ENCODE measurements at places on chromosomes 7 and 10.

DNA sequence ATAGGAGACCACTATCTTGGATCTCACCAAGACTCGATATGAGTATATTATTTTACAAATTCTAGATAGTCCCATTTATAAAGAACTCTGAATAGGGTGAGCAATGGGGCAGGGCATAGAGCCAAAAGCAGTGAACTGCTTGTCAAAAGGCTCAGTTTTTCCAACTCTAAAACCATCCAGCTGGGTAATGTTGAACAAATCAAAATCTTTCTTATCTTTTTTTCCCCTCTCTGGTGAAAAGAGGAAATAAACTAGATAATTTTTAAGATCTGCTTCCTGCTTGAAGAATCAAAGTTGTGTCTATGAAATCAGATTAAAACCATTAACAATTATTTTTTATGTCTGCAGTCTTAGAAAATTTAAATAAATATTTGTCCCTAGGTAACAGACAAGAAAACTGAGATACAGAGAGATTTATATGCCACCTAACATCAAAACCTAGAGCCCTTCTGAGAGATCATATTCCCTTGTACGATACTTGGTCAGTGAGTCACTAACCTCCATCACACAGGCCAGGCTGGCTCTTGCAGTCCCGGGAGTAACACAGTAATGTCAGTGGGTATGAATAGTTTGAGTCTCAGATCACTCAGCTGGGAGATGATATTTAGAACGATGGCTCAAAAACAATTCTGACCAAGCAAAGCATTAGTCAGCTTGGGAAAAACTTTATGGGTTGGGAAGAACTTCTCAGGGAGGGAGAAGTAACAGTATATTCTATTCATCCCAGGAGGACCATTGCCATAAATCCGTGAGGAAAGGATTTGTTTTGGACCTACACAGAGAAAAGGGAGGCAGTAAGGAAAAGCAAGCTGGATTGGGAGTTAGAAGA lies 178.8 kb downstream of the REEP3 start:
- DNase-seq, result no peak

GRCh38 chr10:11195623-11196022 lies 178.0 kb downstream of the CELF2 start:
- no peak for DNase-seq

DNA sequence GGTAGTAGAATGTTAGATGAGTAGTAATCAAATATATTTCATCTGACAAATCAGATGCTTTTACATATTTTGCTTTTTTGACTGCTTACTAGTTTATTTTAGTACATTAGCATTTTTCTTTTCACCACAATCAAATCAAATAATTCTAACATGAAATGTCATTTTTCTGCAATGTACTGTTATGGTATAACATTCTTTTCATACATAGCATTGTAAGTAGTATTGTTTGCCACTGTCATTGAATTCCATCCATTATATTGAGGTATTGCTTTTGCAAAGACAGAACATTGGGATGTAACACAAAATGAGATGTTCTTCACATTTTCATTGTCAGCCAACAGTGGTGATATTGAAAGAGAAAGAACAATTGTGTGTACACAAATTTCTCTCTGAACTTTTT lies 107.4 kb downstream of the TRIL start:
- no peak for DNase-seq

DNA sequence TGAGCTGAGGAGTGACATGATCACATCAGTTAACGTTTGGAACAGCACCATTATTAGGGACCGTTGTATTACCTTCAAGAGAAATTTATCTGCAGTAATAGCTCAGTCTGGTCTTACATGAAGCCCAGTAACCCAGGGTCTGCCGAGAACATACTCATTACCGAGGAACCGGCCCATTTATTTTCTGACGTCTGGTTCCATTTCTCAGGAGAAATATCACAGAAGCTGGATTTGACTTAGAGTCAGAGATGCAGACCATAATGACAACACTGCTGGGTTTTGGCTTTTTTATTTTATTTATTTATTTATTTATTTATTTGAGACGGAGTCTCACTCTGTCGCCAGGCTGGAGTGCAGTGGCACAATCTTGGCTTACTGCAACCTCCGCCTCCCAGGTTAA lies 163.1 kb downstream of the CCDC3 start:
- DNase-seq, result no peak

- peak; percentile 41 for DNase-seq
These were observed 37.6 kb downstream of the KCNH2 start for GRCh38 chr7:150940431-150941102.

DNA sequence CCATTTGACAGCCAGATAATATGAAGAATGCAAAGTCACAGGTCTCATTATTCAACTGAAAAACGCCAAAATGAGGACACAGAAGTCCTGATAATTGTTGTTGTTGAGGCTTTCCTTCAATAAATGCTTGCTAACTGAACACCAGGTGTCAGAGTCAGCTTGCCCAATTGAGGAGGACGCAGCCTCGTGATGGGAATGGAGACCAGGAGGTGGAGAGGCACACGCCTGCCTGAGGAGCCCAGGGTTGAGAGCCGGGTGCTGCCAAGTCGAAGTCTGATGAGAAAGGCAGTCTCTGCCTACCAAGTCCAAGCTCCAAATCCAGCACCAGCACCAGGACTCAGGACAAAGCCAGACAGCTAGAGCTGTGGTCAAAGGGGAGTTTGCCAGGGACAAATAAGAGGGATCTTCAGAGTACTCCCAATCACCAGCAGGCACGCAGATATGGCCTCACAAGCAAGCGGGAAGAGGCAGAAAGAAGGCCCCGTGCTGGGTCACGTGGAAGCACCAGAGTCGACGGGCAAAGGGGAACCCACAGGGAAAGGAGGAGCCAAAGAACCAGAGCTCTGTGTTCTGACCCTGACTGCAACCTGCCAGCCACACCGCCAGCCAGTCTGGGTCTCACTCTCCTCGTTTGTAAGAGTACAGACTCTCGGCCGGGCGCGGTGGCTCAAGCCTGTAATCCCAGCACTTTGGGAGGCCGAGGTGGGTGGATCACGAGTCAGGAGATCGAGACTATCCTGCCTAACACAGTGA lies 47.6 kb downstream of the VOPP1 start:
- DNase-seq, result no peak

DNA sequence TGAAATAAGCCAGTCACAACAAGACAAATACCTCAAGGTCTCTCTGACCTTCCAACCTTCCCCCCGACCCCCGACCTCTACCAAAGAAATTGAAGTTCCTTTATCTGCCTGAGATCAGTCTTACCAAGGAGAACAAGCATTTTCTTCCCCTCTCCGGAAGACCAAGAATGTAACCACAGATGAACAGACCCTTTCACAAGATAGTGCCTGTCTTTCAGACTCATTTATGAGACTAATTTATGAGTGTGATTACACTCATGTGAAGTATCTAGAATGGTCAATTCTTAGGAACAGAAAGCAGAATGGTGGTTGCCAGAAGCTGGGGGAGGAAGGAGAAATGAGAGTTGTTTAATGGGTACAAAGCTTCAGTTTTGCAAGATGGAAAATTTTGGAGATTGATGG lies 108.9 kb upstream of the MKLN1 start:
- no peak for DNase-seq

DNA sequence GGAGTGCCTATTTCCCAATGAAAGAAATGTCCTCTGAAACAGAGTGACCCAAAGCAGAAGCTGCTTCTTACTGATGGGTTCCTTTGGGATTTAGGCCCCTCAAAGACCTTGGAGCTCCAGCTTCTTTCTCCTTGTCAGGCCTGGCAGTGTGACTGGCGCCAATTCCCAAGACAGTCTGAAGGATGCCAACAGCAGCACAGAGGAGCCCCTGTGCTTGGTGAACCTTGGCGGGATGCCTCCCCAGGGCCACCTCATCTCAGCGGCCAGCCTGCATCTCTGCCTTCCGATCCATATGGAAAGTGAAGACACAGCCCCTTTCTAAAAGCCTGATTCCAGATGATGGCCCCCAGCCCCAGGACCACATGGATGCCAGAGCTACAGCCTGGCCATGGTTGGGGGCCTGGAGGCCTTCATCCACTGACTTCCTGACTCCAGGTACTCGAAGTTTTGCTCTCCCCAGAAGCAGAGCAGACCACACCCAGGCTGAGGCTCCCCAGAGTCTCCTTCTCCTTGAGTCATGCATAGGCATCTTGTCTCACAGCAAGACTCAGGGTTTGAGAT lies 45.4 kb downstream of the FBXW4 start:
- no peak for DNase-seq

DNA sequence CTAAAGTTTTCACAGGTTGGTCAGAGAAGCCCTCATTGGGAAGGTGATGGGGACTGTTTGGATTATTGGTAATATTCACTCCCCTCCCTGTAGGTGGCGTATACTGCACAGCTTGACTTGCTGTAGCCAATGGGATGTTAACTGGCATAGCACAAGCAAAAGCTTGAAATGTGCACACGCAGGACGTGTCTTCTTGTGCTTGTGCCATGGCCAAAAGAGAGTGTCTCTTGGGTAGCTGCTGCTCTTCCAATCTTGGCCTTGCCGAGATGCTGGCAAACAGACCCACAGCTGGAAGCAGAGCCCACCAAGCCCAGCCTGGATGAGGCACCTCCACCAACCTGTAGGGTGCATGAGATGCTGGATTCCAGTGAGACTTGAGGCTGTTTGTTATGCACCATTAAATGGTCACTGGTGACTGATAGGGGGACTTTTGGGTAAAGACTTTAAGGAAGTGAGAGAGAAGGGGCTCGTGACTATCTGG lies 266.0 kb downstream of the GRID1 start:
- no peak for DNase-seq
